NCI-H524 (cell line): ENCODE measurements at places on chromosomes 12 and 14.
A peak's percentile ranks its signal among the peaks of the same experiment; 100 is the strongest.

DNA sequence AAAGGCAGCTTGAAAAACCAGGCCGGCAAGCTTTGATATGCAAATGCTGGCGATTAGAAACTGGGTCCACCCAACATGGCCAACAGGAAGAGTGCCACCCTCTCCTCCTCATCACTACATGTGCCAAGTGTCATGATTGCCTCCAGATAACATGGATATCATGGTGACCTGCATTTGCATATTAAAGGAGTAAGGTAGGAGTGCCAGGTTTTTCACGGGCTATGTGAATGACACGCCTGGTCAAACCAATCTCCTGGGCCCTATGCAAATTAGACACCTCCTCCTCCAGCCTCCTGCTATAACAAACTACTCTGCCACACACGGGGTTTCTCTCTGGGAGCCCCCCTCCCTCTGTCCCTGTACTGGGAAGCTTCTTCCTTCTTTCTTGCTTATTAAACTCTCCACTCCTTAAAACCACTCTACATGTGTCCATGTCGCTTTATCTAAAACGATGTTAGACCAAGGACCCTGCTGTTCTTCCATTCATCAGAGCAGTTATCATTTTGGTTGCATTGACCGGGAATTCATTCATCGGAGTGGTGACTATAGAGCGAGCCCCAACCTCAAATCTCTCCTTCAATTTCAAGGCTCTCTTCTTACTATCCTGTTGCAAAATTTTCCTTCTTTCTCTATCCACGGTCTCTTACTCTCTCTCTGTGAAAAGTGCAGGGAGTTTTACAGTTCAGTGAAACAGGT, 27.5 kb downstream of the APOBEC1 start:
- peak; percentile 32 for DNase-seq

DNA sequence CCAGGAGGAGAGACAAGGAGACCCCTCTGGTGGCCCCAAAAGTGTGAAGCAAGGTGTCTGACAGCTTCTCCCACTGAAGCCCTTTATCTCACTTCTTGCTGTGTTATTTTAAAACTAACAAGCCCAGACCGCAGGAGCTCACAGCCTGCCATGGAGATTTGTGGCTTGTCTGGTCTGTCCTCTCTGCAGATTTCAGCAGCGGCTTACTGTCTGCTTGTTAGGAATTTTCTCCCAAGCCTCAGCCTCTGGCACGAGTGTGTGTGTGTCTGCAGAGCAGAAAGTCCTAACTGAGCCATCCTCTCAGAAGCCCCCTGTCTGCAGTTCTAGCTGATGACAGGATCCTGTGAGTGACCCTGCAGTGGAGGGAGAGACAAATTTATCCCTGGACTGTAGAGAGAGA, 87.9 kb upstream of the HSPB8 start:
- DNase-seq: no peak

GRCh38 chr12:7460375-7461259, 16.7 kb upstream of the CD163L1 start:
- peak; percentile 1 for DNase-seq

DNA sequence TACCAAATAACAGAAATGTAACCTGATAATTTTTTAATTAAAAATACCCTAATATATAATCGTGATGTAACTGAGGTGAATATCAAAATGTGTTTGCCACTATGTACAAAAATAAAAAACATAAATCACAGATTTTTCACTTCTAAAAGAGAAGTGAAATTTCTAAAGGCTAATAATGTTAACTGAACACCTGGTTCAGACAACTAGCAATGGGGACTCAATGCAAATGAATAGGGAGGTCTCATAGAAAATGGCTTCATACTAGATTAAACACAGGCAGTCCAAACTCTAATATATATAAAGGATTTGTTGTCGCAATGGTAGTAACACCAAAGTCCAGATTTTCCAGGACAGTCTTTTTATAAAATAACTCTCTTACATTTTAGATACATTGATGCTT, 365.4 kb upstream of the ATP2B1 start:
- no peak for DNase-seq

GRCh38 chr12:86148071-86148470, 108.1 kb downstream of the MGAT4C start:
- DNase-seq: no peak

DNA sequence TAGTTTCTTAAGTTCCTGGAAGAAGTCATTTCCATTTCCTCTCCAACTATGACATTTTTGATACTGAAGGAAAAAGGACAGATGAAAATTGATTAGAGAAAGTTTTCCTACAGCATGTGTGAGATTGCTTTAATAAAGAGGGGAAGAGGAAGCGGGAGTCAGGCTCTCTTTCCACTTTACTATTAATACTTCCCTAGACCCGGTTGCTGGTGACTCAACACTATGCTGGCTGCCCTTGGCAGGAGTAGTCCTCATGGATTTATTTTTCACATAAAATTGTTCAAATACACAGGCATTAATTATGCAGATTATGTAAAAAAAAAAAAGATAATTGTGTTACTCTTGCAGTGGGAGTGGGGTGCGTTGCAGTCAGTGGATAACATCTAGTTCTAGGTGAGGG, 293.4 kb downstream of the EGLN3 start:
- no peak for DNase-seq

- peak; percentile 73 for DNase-seq
These were observed 42.1 kb downstream of the SERPINA3 start for GRCh38 chr14:94654071-94654861.

DNA sequence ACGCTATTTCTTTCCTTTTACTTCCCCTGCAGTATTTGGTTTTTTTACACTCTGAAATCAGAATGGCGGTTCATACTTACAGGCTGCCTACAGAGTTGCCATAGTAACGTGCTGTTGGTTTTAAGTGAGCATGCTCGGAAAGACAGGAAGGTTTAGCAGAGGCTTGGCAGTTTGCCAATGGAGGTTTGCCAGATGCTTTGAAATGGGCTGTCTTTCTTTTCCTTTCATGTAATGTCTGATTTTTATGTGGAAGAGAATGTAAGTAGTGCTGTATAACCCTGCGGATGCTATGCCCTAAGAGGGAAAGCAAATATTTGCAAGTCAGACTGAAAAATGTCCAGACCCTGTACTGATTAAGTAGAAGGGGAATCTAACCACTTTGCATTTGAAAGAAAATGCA, 32.8 kb downstream of the ARID4A start:
- peak; percentile 100 for DNase-seq

DNA sequence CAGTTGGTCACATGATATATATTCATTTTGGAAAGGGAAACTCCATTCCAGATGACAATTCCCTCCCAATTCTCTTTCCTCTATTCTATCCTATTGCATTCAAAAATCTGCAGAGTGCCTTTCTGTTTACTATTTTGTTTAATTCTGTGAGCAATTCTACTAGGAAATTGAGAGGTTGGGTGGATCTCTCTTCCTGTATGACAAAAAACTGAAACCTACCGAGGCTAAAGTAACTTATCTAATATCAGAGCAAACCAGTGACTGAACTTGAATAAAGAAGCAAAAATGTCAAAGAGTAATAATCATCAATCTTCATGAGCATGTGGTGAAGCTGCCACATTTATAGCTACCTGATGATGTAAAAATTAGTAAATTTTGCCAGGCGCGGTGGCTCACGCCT, 16.6 kb upstream of the ACTN1 start:
- no peak for DNase-seq

GRCh38 chr12:117986705-117987469, 18.1 kb upstream of the KSR2 start:
- no peak for DNase-seq

DNA sequence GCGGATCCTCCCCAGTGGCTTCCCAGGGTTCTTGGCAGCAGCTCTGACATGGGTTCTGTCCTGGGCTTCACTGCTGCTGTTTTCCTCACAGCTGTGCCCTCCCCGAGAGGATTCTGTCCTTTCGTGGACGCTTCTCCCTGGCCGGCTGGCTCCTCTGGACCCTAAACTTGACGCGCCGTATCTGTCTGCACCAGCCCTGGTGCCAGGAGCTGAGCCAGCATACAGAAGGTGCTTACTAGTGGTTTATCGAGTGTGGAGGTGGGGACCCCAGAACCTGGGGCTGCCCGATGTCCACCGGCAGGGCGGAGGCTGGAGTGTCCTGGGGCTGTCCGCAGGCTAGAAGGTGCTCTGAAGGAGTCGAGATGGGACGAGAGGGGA, 17.2 kb downstream of the FBRSL1 start:
- DNase-seq: no peak

DNA sequence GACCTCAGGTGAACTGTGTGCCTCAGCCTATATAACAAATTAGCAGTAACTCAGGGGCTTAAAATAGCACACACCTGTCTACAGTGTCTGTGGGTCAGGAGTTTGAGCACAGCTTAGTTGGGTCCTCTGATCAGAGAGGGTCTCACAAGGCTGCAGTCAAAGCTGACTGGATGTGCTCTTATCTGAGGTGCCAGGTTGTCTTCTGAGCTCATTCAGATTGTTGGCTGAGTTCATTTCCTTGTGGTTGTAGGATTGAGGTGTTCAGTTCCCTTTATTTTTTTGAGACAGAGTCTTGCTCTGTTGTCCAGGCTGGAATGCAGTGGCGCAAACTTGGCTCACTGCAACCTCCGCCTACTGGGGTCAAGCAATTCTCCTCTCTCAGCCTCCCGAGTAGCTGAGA, 164.7 kb downstream of the ADCK1 start:
- no peak for DNase-seq

DNA sequence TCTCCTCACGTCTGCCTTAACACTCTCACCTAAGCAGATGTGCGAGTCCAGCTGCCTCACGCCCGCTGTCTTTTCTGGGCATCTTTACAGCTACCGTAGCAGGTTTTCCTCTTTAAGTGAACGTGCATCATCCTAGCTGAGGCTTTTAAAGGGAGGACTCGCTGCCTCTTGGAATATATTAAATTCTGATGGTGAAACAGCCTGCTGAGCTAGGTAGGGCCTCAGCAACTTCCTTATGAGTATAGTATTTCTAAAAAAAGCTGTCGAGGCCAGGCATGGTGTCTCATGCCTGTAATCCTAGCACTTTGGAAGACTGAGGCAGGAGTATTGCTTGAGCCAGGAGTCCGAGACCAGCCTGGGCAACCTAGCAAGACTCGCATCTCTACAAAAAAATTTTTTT, 32.2 kb downstream of the TESC start:
- DNase-seq: no peak

GRCh38 chr14:88089445-88089844, 84.5 kb downstream of the GPR65 start:
- DNase-seq: no peak

DNA sequence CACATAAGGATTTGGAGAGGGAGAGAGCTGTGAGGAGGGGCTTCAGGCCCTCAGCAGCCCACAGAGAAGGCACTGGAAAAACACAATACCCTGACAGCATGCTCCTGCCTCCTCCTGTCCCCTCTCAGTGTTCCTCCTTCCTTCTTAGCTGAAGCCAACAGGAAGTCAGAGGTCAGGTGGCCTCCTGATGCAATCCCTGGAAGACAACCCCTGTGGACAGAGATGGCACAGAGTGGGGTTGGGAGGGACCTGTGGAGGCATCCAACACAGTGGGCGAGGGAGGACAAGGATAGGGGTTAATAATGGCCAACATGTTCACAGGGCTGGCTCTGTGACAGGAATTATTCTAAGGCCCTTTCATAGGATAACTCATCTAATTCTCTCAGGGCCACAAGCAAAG, 15.4 kb upstream of the IFI27L2 start:
- peak; percentile 58 for DNase-seq

DNA sequence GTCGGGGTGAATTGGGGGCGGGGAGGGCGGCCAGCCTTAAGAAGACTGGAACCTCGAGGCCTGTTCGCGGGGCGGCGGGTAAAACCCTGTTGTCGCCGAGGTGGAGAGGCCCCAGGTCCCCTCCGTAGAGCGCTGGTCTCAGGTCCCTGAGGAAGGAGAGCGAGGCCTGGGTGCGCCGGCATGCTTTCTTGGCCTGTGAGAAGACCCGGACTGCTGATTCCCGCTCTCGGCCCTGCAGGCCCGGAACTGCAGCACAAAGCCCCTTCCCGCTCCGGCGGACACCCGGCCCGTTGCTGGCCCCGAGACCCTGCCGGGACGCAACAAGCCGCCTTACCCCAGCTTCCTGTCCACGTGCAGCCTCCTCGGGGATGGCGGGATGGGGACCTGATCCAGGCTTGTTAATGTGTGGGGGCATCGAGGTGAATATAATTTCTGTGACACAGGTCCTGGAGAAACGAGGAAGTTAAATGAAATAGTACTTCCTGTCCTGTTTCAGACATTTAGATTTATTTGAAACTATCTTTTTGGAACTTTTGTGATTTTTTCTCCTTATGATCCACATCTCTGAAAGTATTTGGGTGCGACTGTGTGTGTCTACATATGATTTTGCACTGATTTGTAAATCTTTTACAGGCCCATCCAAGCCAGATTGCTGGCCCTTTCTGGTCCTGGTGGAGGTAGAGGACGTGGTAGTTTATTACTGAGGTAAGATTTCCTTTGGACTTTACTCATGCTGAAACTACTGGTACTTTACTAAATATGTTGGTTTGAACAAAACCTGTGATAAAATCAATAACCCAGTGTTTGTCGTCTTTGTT, 600 bp downstream of the PNN start:
- DNase-seq: peak; percentile 65

DNA sequence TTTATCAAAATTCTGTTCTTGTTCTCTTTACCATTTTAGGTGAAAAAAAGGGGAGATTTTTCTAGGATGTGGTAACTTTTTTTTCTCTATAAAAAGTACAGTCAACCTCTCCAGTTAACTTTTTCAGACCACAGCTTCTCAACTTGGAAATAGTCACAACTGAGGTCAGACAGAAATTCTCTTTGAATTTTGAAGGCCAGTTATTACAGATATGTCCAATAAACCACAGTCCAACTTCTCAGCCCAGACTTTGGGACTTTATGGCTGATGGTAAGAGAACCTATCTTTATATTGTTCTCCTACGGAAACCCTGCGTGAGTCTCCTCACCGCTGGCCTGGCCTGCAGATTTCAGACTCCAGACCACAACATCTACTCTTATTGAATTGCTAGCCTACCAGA, 176.7 kb downstream of the DACT1 start:
- DNase-seq: no peak

- no peak for DNase-seq
These were observed 224.2 kb downstream of the RAD51B start for GRCh38 chr14:68043752-68044151.

DNA sequence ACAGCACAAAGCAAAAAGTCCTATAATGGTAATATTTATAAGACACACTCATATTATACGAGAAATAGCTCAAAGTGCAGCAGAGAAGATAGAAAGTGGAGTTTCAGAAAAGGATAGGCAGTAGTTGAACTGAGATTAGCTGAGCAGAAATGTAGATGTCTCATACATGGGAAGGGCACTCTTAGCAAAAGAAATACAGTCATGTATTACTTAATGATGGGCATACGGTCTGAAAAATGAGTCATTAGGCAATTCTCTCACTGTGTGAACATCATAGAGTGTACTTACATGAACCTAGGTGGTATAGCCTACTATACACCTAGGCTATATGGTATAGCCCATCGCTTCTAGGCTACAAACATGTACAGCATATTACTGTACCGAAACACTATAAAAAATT, 671.3 kb downstream of the RPS29 start:
- DNase-seq: no peak

DNA sequence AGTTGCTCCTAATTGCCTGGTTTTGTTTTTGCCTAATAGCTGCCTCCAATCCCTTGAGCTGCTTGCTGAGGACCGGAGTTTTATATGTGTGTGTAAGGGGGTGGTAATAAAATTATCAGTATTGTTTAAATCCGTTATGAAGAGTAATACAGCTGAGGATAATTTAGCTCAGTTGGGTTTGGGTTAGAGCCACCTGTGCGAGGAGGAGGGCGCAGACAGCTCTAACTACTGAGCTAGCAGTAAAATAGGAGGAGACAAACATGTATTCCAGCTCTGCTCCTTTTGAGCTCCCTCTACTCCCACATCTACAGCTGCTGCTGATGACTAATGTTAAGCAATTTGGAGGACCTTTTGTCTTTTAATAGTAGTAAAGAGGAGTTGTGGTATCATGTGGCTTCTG, 61.5 kb downstream of the SPATS2 start:
- no peak for DNase-seq

GRCh38 chr12:105840384-105840783, 298.4 kb downstream of the NUAK1 start:
- no peak for DNase-seq
